Spleen (tissue), 13 donors: ENCODE measurements at places on chromosomes 12 and 14. TPM values are rescaled to one million over a fixed set of nuclear protein-coding genes. Genes with fewer than 3 reads are reported as not detected.

- DNase-seq: no peak
These were observed 406.1 kb upstream of the TMPO start for GRCh38 chr12:98109266-98109665.

DNA sequence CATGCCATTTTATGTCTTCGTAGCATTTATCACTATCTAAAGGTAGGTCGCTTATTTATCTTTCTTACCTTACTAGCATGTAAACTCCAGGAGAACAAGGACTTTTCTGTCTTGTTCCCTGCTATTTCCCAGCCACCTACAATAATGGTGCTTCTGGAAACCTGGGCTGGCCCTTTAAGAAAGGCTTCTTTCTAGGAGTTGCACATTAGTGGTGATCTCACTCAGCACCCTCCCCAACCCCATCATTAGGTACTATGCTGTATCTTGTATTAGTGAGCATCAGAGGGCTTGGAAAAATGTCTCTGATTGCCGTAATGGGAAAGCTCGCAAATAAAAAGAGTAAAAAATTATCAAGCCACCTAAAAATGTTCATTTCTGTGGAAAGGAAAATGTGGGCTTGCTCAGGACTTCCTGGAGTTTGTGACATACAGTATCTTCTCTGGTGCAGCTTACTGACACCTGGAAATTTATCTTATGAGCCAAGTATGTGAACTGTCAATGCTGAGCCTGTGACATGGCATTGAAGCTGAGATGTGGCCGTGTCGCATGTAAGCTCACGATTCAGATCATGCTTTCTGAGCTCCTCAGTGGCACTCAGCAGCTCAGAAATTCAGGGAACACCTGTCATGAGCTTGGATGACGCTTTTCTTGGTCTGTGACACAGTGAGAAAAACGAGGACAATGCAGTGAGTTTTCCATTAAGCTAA, 12.4 kb downstream of the CCDC92 start:
- DNase-seq: no peak

GRCh38 chr14:69443296-69443805, 41.2 kb upstream of the PLEKHD1 start:
- no peak for DNase-seq

DNA sequence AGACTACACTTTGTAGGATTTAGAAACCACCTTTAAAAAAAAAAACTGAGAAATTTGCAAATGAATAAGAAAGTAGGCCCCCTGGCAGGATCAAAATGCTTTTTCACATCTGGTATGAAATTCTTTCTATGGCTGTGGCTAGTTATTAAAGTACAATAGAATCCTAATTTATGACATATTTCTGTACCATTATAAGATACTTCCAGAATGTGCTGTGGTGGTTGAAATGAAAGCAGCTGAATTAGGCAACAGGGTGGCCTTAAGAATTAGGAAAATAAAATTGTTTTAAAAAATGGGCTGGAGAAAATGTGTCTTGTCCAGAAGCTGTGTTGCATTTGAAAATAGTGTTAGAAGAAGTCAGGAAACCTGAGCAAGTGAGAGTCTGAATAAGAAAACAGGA, 85.9 kb upstream of the PDE3A start:
- no peak for DNase-seq

GRCh38 chr12:28212182-28212581, 21.9 kb downstream of the CCDC91 start:
- no peak for DNase-seq

DNA sequence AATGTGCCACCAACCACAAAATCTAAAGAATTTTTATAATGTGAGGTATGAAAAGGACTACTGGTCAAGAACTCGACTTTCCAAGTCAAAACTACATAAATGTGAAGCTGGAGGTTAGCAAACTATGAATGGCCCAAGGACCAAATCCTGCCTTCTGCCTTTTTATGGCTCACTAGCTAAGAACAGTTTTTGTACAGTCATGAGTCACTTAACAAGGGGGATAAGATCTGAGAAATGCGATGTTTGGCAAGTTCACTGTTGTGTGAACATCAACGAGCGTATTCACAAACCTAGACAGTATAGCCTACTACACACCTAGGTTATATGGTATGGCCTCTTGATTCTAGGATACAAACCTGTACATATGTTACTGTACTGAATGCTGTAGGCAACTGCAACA, 28.2 kb downstream of the FERMT2 start:
- DNase-seq: no peak

DNA sequence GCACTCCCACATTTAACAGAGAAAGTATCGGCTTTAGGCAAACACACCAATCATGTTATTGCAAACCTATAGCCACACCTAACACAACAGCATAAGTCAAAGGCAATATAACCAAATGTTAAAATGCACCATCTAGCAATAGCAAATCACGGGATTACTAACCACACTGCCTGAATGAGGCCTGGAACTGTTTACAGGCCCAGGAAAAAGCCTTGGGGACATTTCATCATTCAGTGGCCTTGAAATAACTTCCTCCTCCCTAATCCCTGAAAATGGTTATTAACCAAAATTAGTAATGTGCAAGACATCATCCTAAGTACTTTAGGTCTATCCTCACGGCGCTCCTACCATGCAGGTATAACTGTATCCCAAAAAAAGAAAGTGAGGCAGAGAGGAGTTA, 2.3 kb downstream of the GALC start:
- DNase-seq: no peak

DNA sequence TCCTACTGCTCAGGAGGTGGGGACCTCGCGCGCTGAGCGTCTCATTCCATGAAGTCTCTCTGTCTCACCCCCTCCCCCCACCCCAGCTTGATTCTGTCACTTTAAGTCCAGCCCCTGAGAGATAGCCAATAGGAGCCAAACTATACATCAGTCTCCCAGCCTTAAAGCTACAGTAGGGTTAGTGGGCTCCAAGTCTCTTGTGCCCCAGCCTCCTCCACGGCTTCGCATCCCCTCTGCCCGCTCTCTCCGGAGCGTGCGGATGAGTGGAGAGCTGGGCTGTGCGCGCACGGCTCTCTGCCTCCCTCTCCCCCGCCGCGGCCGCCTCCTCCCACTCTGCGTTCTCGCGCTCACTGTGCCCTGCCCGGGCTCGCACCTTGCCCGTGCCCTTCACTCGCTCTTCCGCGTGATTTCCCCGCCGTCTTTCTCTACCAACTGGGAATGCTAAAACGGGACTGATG, at the start of gene ESRRB:
Gene ESRRB, plus strand, starts transcription at position 191 of the 458 bp plus-strand sequence. Its CDS starts 265 bp downstream, at position 456.
- DNase-seq: no peak

DNA sequence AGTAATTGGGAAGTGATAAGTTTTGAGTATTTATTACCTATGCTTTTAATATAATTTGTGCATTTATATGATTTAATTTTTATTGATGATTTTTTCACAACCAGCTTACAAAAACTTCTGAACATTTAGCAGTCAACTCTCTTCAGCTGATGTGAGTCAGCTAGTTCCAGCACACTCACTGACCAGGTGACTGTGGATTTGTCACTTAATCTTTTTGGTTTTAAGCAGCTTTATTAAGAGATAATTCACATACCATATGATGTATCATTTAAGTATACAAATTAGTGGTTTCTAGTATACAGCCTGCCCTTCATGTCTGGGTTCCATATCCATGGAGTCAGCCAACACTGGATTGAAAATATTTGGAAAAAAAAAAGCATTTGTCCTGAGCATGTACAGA, 103.5 kb downstream of the SYNE2 start:
- no peak for DNase-seq

The GARIN6 gene
- polyA plus RNA-seq: not detected

The SLC2A13 gene
- 1.2 TPM for polyA plus RNA-seq

The PIK3C2G gene
- polyA plus RNA-seq: not detected

The TAS2R9 gene
- polyA plus RNA-seq: not detected

The EPYC gene
- polyA plus RNA-seq: not detected

The SMCO2 gene
- polyA plus RNA-seq: not detected
